ENCODE measurements at places on chromosomes 6 and 20. TPM values are rescaled to one million over a fixed set of nuclear protein-coding genes. Genes with fewer than 3 reads are reported as not detected.

DNA sequence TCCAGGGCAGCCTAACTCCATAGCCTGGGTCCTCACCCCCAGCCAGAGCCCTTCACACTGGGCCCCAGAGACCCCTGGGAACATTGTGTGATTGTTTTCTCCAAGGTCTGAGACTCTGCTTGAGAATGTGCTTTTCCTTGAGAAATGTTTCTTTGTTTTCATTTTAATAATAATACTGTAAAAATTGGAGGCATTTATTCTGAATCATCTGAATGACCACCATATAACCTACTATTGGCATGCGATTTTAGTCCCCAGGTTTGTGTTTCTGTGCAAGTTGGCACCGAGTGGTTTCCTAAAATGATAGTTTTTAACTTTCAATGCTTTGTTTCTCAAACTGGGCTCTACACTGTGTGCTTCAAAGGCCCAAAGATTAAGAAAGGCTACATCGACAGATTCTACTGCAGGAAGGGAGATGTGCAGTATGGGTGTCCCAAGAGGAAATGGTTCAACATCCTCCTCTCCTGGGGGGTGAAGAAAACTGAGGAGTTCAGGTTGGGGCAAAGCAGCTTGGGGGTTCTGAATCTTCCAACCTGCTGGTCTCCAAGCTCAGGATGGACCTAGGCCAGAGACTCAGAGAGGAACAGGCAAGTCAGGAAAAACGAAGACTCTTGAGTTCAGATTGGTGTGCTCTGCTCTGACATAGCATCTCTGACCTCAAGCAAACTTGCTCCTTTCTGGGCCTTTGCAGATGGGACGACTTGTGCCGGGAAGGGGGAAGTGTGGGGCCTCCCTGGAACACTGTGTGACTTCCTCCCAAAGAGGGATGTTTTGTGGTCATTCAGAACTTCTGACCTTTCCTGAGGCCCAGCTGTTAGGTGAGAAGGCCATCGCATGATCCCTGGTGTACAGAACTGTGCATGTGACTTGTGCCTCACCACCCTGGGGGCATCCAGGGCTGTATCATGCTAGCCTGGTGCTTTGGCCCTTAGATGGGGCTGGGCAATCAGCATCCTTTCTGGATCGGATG lies 31.0 kb downstream of the DAAM2 start:
- no peak for DNase-seq

GRCh38 chr20:20229595-20229994 lies 138.3 kb upstream of the INSM1 start:
- no peak for DNase-seq

The PLN gene
- total RNA-seq, result 10.6 TPM

GRCh38 chr6:144027932-144028587 lies 20.0 kb upstream of the PLAGL1 start:
- no peak for DNase-seq

The DDO gene
- total RNA-seq, result 1.3 TPM

DNA sequence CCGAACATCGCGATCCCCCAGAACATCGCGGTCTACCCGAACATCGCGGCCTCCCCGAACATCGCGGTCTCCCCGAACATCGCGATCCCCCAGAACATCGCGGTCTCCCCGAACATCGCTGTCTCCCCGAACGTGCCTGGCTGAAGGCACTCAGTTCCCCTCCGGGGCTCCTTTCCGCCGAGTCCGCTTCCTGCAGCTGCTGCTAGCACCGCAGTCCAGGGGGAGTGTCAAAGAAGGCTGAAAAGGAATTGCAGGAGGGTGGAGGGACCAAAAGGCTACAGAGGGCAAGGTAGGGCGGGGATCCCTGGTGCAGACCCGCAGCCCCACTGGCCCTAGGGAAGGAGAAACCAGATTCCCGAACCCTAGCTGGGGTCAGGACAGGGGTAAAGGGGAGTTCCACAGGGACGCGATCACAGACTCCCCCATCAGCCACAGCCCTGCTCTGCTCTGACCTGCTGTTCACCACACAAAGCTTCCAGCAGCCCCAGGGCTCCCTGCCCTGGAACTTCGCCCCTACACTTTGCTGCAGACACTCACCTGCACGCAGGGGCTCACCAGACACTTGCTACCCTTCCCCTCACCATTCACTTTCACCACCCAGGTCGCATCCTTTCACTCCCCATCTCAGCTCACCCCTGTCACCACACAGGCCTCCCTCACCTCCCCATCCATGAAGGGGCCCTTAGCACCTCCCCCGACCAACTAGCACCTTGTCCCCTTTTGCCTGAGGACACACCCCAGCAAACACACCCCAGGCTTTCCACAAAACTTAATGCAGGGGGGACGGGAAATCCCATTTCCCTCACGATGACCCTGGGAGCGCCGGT lies 1.7 kb downstream of the ULBP1 start:
- DNase-seq, result no peak

DNA sequence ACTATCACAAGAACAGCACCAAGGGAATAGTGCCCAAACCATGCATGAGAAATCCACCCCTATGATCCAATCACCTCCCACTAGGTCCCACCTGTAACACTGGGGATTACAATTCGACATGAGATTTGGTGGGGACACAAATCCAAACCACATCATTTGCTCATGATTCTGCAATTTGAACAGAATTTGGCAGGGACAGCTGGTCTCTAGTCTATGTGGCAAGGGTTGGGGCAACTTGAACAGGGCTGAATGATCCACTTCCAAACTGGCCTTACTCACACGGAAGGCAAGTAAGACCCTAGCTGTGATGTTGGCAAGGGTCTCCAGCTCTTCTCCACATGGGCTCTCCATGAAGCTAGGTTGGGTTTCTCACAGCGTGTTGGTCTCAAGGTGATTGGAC lies 10.1 kb upstream of the FKBP5 start:
- no peak for DNase-seq

DNA sequence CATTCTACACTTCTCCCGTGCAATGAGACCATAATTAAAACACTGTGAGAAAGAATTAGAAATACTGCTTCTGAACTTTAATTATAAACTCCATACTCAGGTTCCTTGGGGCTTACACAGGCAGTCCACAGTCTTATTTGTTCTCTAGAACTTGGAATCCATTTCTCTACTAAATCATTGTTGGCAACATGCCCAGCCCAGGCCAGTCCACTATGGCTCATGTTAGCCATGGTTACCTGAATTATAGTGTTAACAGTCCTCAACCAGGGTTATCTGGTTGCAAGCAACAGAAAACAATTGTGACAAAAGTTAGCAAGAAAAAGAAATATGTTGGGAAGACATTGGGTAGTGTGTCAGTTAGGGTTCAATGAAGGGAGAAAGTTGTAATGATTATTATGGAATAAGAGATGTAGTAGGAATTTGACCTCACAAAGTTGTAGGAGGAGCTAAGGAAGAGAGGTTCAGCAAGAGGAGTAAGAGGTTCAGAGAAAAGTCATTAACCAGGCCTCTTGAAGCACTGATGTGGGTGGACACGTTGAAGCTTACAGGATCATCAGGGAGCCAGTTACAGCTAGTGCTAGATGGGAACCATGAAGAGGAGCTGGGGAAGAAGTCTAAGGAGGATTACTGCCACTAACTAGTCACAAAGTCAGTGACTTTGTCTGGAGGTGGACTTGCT lies 352.5 kb upstream of the PRND start:
- no peak for DNase-seq

DNA sequence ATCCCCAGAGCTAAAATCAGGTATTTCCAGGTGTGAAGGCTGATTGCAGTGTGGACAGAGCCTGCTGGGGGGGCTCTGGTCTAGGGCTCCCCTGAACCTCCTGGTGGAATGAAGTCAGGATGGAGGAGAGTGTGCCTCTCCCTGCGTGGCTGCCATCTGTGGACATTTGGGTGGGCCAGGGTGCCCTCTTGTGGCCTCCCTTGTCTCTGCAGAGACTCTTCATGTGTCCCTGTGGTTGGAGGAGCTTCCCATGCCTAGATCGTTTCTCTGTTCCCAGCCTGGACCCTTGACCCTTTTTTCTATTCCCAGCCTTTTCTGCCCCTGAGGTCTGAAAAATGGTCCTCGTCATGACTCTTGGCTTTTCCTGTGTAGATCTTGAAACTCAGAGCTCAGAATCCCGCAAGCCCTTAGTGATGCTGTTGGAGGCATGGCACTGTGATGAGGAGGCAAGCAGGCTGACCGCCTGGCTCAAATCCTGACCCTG lies 9.9 kb upstream of the PSMF1 start:
- peak; percentile 71 for DNase-seq

The ELOVL4 gene
- total RNA-seq, result 1.2 TPM

GRCh38 chr6:93721386-93722048 lies 302.2 kb upstream of the EPHA7 start:
- DNase-seq, result no peak

The ANKEF1 gene
- total RNA-seq, result 1.6 TPM

GRCh38 chr6:150249261-150249660 lies 106.4 kb downstream of the PPP1R14C start:
- no peak for DNase-seq

All from sciatic nerve (tissue), 2 donors.